HEK293T (cell line): ENCODE measurements at places on chromosomes 4 and X.

- no peak for DNase-seq
These were observed 66.8 kb upstream of the EXOC1L start for GRCh38 chr4:55752810-55753209.

DNA sequence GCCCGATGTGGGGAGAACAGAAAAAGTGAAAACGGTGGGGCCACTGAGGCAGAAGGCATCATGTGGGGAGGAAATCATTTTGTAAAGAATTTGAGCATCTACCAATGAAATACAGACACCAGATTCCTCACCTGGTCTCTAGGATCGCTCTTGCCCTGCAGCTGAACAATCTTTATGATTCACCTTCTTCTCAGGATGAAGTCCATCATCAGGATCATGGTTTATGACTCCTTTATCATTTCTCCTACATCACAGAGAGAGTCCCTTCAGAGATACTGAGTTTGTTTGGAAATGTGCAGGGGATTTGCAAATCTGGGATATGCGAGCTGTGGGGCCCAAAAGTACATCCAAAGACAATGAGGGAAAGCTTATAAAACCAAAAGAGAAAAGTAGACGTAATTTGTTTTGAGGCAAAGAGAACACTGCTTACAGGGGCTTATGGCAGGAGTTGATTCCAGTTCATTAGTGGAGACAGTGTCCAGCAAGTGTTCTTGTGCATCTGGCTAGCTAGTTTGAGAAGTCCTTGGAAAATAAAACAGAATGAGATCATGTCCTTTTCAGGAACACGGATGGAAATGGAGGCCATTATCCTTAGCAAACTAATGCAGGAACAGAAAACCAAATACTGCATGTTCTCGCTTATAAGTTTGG lies 15.3 kb upstream of the ANXA5 start:
- DNase-seq: no peak

GRCh38 chrX:115960440-115961084 lies 210.0 kb upstream of the AGTR2 start:
- no peak for DNase-seq

DNA sequence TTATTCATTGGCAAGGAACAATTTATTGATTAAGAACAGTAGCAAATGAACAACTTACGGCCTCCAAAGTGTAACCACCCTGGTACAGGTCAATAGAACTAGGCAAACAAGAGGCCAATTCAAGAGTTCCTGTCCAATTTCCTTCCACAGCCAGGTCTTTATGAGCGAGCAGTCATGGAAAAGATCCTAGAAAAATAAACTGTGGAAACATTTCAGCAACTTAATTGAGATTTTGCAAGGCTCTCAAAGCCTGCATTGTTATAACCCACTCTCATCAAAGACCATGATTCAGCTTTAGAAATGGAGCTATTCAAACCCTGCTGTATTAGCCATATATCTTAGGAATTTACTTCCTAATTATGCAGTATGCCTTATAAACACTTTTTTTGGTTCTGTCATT lies 43.6 kb downstream of the UNC5C start:
- DNase-seq: no peak

GRCh38 chrX:153688506-153688905 lies 780 bp downstream of the SLC6A8 start:
- no peak for DNase-seq
